ENCODE measurements at places on chromosomes 5 and 9. TPM values are rescaled to one million over a fixed set of nuclear protein-coding genes. Genes with fewer than 3 reads are reported as not detected.

DNA sequence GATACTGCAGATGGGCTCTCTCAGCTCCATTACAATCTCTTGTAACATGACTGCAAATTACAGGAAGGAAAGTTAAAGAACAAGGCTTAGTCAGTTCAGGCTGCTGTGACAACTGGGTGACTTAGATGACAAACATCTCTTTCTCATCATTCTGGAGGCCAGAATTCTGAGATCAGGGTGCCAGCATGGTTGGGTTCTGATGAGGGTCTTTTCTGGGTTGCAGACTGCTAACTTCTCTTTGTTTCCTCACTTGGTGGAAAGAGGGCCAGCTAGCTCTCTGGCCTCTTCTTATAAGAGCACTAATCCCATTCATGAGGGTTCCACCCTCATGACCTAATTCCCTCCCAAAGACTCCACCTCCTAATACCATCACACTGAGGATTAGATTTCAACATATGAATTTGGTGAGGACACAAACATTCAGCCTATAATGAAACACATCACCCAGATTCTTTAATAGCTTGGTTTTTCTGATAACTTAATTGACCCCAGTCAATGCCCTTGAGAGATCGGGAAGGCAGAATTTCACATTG lies 73.6 kb upstream of the MAMDC2 start:
- peaks cover 5% of the 10 kb centered on the region for H3K4me1 ChIP-seq
- no peak overlapping the region for H3K4me3 ChIP-seq

- H3K4me1 ChIP-seq = no peaks in the 10 kb centered on the region
- no peak for DNase-seq
- H3K36me3 ChIP-seq = peaks cover 1% of the 10 kb centered on the region
- no peak overlapping the region for H3K4me3 ChIP-seq
- no peak overlapping the region for H3K27ac ChIP-seq
Observed at GRCh38 chr5:153938191-153938842, 100.4 kb downstream of the FAM114A2 start.

Gene P4HA2
- total RNA-seq = 66.9 TPM

Gene MUSK
- 0.32 TPM for total RNA-seq

Gene IRGM
- 0.24 TPM for total RNA-seq

Gene XPA
- total RNA-seq = 17.5 TPM

DNA sequence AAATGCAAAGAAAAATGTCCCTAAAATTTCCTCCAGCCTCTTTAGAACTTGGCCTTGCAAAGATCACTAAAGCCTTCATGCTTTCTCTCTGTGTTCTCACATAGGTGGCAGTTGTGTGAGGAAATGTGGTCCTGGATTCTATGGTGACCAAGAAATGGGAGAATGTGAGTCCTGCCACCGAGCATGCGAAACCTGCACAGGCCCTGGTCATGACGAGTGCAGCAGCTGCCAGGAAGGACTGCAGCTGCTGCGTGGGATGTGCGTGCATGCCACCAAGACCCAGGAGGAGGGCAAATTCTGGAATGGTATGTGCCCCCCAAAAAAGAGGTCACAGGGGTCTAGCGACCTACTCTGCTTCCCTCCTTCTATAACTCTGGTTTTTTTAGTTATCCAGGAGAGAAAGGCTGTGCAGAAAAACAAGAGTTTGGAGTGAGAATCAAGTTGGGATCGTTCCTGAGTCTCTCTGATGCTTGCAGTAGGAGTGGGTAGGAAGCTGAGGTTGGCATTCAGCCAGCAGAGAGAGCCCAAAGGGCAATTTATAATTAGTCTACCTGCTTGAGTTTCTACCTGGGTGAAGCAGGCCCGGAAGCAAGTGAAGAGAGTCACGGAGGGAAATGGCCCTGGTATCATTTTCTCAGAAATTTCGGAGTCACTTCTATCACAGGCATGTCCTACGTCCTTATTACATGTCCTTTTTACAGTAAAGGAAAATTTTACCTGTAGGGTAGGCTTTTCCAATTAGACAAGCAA lies 97.5 kb downstream of the RFK start:
- H3K4me1 ChIP-seq = peaks cover 31% of the 10 kb centered on the region
- H3K36me3 ChIP-seq = no peaks in the 10 kb centered on the region
- H3K27ac ChIP-seq = no peak overlapping the region
- no peaks in the 10 kb centered on the region for H3K27me3 ChIP-seq

GRCh38 chr5:124606093-124606492 lies 140.3 kb downstream of the ZNF608 start:
- H3K4me1 ChIP-seq = peaks cover 15% of the 10 kb centered on the region
- H3K4me3 ChIP-seq = no peak overlapping the region
- no peaks in the 10 kb centered on the region for H3K27me3 ChIP-seq
- no peak for DNase-seq
- H3K36me3 ChIP-seq = no peaks in the 10 kb centered on the region
- H3K27ac ChIP-seq = no peak overlapping the region

- no peaks in the 10 kb centered on the region for H3K27me3 ChIP-seq
- no peak overlapping the region for H3K4me3 ChIP-seq
- no peak for DNase-seq
- no peak overlapping the region for H3K27ac ChIP-seq
- H3K4me1 ChIP-seq = no peaks in the 10 kb centered on the region
- H3K36me3 ChIP-seq = no peaks in the 10 kb centered on the region
Observed at GRCh38 chr5:54329731-54330709, 19.6 kb upstream of the ARL15 start.

GRCh38 chr9:84163052-84163650 lies 177.4 kb downstream of the SLC28A3 start:
- no peak overlapping the region for H3K27ac ChIP-seq
- peaks cover 3% of the 10 kb centered on the region for H3K4me1 ChIP-seq
- no peak for DNase-seq
- peaks cover 20% of the 10 kb centered on the region for H3K27me3 ChIP-seq
- no peak overlapping the region for H3K4me3 ChIP-seq

DNA sequence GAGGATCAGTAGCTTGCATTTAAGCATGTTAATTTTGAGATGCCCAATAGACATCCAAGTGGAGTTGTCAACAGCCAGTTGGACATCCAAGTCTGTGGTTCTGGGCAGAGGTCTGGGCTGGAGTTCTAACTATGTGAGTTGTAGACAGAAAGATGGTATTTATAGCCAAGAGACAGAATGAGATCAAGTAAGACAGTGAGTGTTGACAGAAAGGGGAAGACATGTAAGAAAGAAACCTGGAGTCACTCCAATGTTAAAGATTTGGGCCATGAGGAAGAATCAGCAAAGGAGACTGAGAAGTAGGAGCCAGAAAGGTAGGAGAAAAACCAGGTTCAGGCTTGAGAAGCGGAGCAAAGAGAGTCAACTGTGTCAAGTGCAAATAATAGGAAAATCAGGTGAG lies 95.5 kb upstream of the PUM3 start:
- peaks cover 4% of the 10 kb centered on the region for H3K4me1 ChIP-seq
- no peaks in the 10 kb centered on the region for H3K36me3 ChIP-seq
- H3K27me3 ChIP-seq = peaks cover 11% of the 10 kb centered on the region
- H3K27ac ChIP-seq = no peak overlapping the region
- DNase-seq = no peak
- no peak overlapping the region for H3K4me3 ChIP-seq

GRCh38 chr5:10712574-10713366 lies 48.3 kb downstream of the DAP start:
- no peaks in the 10 kb centered on the region for H3K4me1 ChIP-seq
- peaks cover 38% of the 10 kb centered on the region for H3K36me3 ChIP-seq
- no peak overlapping the region for H3K4me3 ChIP-seq
- H3K27me3 ChIP-seq = no peaks in the 10 kb centered on the region
- H3K27ac ChIP-seq = no peak overlapping the region

Gene FGF10
- total RNA-seq = not detected

Gene EGFL7
- total RNA-seq = 35.6 TPM

Gene RASGRF2
- total RNA-seq = 4.5 TPM

Gene CA9
- 1.7 TPM for total RNA-seq

- no peak overlapping the region for H3K4me3 ChIP-seq
- peaks cover 7% of the 10 kb centered on the region for H3K4me1 ChIP-seq
- no peak overlapping the region for H3K27ac ChIP-seq
- no peak for DNase-seq
Observed at GRCh38 chr9:76448501-76448900, 10.5 kb upstream of the GCNT1 start.

Gene SERF1A
- total RNA-seq = 23.3 TPM
